ENCODE measurements at places on chromosomes 3 and 15.

- DNase-seq = no peak
Observed at GRCh38 chr3:43892061-43892460, 201.3 kb downstream of the ABHD5 start.

GRCh38 chr15:57440167-57440566 lies 63.9 kb downstream of the CGNL1 start:
- no peak for DNase-seq

DNA sequence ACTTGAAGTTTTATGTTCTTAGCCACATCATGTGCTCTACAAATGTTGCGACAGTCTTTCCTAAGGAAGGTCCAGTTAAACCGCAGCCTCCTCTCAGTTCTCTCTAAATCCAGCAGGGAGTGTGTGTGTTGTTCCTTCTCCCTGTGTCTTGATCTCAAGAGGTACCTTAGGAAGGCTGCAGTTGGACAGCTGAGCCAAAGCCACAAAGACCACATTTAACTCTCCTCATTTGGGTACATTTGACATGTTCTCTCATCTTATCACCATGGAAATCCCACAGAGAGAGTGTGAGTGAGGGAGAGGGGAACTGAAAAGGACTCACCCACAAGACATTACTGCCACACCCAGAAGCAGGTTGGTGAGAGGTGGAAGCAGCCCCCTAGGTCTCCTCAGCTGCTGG lies 79.5 kb downstream of the CD200R1L start:
- DNase-seq = peak; percentile 11

DNA sequence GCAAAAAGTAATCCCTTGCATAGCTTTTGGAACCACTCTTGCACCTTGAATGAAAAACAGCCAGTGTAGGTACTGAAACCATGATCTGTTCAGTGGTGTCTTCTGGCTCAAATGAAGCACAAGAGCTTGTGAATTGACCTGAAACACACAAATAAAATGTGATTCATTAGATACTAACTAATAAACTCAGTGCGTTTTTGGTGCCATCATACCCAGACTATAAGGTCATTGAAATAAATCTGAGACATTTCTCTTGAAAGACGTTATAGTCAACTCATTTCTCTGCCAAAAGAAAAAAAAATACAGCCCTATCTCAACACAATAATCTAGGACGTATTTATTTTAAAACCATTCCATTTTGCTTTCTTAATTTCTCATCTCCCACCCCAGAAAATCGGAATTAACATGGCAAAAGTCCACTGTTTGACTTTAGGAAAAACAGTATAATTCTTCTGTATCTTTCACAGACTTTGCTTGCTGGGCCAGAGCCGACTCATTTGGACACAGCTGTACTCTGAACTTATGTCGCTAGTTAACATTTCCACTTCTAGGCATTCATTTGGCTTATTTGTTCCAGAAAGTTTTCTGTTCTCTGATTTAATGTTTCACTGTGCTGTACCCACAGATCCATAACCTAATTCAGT lies 284.9 kb upstream of the TBL1XR1 start:
- DNase-seq = no peak

DNA sequence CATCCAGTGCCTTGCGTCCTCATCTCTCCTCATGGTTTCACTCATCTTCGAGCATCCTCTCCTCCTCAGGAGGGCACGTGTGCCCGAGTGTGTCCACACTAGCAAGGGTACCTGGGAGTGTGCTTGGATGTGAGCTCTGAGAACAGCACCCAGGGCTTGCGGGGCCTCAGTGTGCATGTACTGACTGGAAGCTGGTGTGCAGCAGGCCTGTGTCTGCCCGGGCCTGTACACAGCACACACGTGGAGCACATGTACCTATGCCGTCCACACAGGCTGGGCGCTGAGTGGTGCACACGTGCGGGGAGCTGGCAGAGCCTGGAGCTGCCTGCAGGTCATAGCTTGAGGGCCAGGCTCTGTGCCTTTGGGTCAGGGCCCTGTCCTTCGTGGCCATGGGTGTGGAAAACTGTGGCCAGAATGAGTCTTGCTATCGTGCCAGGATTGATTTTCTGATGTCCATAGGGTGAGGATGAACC lies 34.9 kb downstream of the TSPAN3 start:
- DNase-seq = no peak

GRCh38 chr3:128187495-128187894 lies 34.2 kb downstream of the EEFSEC start:
- no peak for DNase-seq

GRCh38 chr3:133112666-133113065 lies 74.5 kb downstream of the TMEM108 start:
- no peak for DNase-seq

DNA sequence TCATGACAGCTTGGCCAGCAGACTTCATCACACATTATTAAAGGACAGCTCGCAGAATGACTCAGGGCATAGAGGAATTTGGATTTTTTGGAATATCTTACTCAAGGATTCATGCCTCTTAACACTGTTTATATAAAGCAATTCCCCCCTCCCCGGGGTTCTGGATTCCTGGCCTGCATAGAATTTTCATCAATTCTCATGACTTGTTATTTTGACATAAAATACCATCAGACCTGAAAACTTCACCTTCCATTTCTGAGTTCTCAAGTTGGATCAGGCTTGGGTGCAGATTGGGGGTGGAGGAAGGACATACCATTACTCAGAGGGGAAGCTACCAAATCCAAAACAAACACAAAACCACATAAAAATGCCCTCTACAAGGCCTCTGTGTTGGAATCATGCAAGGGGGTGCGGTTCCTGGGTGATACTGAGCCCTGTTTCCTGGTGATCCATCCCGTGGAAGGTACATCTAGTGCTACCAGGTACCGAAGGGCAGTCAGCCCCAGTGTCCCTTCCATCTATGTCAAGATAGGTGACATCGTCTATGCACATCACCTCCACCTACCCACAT lies 95.3 kb downstream of the DAPK2 start:
- DNase-seq = no peak

DNA sequence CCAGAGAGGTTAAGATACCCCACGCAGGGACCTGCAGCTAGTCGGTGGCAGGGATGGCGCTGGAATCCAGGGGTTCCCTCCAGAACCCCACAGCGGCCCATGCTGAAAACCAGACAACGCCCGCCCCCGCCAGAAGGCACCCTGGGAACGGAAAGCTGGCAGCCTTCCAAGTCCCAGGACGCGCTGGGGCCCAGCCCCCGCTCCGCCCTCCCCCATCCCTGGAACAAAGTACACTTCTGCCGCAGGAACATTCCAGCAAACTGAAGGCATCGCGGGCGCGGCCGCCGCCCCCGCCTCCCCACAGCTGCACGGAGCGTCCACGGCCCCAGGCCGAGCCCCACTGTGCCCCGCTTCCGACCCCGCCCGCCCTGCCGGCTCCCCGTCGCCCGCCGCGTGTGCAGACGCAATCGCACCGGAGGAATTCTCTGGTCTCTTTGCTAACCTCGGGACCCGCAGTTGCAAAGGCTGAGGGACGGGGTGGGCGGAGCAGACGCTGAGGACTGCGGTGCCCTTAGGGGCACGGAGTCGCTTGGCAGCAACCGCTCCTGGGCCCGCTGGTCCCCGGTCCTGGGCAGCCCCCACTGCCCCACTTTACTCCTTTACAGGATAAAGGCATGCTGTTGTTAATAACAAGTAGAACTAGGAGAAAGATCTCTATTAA lies 44.8 kb upstream of the RNU6-1 start:
- no peak for DNase-seq

DNA sequence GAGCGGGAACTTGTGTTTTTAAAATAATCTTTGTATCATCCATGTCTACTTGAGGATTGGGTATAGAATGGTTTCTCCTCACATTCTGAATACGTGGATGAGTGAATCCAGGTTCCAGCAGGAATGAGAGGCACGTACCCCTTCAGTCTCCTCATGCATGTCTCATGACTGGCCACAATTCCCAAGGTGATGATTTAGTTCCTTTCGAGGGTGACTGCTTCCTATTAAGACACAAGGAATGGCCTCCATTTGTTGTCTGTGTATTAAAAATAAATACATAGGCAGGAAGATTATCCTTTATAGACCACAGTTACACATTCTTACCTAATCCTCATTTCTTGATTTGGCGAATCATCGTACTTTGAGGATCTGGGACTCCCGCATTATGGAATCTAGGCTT lies 217.0 kb upstream of the LRIG1 start:
- no peak for DNase-seq

DNA sequence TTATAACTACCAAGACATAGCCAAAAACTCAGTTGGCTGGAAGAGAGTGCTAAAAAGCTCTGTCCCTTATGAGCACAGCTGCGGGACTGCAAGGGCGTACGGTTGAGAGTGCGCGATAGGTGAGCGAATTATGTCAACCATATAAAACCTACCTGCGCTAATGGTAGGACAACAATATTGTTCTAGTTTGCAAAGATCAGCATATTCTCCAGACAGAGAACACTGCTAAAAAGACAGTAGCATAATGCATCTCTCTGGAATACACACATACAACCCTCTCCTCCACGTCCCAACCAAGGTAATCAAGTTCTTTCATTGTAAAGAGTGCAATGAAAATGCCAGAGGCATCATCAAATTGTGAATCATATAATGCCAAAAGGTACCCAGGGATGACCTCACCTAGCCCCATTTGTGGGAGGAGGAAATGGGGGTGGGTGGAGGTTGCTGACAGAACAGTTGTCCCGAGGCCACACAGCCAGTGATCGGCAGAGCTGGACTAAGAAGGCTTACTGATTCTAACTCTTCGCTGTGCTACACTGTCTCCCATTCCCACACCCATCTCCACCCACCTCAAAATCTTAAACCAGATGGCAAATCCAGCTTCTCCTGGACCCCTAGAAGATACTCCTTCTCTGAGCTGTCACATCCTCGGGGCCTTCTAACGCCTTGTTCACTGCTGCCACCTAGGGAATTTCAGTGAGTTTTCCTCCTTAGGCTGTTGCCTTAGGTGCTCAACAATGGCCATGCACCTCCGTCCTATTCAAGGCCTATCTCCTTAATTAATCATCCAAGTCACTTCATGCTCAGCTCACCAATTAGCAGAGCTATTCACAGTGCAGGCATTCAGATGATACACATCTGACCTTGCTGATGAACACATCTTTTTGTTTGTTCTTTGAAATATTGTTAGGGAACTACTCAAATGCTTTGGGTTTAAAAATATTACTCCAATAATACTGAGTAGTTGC lies 60.7 kb downstream of the RPL22L1 start:
- no peak for DNase-seq

GRCh38 chr3:192866804-192867203 lies 50.9 kb downstream of the MB21D2 start:
- no peak for DNase-seq

- DNase-seq = no peak
Observed at GRCh38 chr3:11835028-11835639, 11.6 kb downstream of the TAMM41 start.

DNA sequence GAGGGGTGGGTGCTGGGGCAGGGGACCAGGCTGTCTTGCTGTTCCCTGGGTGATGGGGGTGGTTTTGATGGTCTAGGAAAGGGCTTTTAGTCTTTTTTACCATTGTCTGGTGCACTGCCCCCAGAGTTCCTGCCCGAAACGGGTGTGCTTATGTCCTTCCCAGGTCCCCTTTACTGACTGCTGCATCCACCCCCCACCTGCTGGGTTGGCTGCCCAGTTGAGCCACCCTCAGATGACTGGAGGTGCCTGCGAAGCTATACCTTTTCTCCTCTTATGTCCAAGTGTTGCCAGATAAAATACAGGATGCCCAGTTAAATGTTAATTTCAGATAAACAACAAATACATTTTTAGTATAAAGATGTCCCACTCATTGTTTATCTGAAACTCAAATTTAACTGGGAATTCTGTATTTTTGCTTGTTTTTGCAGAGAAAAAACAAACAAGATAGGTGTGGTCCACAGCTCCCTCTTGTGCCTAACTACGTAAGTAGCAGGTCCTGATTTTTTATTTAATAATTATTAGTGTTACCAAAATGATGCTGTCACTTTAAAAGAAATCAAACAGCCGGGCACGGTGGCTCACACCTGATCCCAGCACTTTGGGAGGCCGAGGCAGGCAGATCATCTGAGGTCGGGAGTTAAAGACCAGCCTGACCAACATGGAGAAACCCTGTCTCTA lies 6.1 kb upstream of the RPP14 start:
- no peak for DNase-seq

DNA sequence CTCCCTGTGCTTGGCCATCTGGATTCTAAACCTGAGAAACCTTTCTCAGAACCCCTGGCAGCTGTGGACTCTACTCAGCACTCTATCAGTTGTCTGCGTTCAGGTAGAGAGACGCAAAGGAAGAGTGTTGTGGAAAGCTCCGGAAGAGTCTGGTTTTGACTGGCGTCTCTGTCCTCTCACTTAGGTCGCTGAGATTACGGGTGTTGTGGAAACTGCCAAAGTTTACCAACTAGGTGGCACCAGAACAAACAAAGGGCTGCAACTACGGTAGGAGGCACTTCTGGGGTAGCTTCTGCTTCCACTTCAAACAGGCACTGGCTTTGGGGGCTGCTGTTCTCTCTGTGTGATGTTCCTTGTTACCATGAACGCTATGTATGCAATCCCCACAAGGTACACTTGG lies 19.2 kb upstream of the ITPKA start:
- no peak for DNase-seq

- DNase-seq = no peak
Observed at GRCh38 chr15:98746375-98747155, 98.2 kb downstream of the IGF1R start.

DNA sequence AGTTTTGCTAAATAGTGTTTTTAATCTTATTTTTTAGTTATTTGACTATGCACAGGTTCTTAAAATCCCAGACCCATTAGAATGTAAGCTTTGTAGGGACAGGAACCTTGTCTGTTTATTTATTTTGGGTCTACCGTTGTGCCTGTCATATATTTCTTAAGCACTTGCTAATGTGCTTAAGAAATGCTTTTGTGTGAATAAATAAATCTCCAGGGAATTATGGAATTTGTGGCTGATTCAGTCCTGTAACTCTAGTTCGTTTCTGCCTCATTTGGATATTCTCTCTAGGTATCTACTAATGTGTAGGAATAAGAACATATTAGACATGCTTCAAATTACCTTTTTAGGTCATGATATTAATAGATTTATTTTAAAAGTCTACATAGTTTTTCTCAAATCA lies 161.6 kb downstream of the LPP start:
- DNase-seq = no peak

- no peak for DNase-seq
Observed at GRCh38 chr3:159776779-159777178, 211.9 kb upstream of the IL12A start.

DNA sequence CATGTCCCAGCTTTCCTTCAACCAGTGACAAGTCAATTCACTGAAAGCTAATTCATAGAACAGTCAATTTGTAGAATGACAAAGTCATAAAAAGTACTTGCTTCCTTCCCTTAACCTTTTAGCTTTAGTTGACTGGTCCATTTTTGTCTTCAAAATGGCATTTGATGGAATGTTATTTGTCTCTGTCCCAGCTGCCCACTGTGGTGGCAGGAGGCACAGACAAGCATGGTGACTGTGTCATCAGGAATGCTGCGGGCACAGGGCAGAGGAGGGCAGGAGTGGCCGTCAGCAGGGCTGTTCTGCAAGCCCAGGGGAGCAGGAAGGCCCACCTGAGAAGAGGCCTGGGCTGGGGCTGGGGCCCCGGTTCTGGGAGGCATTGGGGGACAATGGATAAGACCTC lies 10.0 kb downstream of the IQSEC1 start:
- no peak for DNase-seq

DNA sequence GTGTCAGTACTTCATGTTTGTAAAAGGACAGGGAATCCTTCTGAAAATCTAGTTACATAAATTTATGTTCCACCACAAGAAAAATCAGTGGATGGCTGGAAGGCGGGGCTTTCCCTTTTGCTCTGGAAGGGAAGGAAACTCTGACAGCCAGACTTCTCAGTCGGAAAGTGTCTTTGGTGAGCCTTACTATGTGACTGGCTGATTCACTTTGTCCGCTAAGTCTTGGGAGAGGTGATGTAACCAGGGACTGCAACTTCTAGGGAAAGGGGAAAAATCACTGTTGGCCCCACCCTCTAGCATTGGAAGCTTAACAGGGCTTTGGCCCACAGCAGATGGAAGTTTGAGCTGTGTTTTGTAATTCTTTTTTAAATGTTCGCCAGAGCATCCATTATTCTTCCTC lies 281.4 kb upstream of the CTDSPL start:
- no peak for DNase-seq
